ENCODE measurements at places on chromosomes 3 and 15.

DNA sequence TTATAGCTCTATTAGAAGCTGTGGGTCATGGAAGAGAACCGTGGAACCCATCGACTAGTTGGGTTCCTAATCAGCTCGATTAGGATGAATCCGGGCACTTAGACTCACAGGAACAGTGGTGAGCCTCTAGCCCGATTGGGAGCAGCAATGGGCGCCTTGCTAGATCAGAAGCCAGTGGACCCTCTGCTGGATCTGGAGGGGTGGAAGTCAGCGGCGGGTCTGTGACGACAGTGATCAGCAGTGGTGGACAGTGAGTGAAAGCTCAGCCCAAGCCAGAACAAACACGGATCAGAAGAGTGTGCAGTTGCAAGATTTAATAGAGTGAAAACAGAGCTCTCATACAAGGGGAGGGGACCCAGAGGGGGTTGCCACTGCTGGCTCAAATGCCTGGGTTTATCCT lies 1170.2 kb downstream of the OTOL1 start:
- no peak for DNase-seq

GRCh38 chr3:31106204-31106603 lies 211.7 kb upstream of the GADL1 start:
- no peak for DNase-seq

- no peak for DNase-seq
These were observed 844 bp downstream of the IMPG2 start for GRCh38 chr3:101319531-101319930.

DNA sequence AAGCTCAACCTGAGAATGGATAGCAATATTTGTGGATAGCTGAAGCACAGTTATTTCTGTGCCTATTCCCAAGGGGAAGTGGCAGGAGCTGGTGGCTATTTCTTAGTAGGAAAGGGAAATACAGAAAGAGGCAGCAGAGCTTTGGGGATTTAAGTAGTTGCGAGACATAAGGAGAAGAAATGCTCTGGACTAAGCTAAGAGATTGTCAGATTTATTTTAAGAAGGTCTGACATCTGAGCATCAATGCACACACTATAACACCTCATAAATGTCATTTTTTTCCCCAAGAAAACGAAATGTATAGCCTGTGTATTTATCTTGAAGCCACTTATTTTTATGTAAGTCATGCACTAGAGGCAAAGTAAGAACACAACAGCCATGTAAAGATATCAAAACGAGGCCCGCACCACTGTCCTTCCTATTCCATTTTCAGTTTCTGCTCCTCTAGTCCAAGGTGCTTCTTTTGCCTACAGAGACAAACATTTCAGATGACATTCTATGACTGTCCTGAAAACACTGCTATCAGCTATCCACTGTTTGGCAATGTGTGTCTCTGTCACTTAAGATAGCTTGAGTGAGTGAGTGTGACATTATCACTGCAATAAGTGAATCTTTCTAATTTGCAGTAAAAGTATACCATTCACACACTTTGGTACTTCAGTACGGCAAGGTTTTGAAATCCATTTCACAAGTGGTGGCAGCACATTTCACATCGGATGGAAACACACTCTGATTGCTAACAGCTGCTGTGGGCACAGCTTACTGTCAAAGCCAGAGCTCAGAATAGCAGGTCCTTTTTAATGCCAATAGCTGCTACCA lies 62.7 kb upstream of the ICE2 start:
- DNase-seq = no peak

DNA sequence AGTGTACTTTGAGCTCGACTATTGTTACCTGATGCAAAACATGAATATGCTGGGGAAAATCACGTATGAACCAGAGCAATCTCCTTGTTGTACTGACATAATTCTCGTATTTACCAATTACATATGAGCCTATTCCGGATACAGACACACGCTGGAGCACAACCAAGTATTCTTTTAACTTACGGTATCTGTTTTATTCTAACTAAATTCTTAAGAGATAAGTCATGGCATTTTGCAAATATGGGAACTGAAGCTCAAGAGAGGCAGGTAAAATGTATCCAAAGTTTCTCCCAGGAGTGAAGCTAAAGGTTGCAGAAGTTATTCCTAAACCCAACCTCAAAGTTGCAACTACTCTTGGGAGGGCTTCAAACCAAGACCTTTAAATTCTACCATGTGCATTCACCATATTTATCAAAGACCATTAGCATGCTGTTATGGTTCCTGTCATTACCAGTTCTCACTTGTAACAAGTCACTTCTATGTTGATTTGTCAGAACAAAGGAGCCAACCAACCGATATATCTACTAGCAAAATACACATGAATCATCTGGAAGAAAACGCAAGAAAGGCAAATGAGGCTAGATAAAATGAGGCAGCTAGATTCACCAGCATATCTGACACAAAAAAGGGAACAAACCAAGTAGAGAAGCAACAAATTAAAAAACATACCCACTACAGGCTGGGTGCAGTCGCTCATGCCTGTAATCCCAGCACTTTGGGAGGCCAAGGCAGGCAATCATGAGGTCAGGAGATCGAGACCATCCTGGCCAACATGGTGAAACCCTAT lies 17.8 kb downstream of the TBL1XR1 start:
- no peak for DNase-seq

DNA sequence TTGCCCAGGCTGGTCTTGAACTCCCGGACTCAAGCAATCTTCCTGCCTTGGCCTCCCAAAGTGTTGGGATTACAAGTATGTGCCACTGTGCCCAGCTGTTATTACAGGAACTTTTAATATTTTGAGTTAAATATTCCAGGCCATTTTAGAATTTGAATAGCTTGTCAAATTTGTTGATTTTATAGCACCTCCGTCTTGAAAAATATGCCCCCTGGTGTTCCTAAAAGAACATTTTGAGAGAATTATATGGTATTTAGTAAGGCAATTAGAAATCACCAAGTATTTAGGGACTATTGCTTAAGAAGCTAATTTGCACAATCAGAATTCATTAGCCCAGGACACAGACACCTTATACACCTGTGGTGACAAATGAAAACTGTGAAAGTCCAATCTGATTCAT lies 23.7 kb downstream of the PDE8A start:
- no peak for DNase-seq

DNA sequence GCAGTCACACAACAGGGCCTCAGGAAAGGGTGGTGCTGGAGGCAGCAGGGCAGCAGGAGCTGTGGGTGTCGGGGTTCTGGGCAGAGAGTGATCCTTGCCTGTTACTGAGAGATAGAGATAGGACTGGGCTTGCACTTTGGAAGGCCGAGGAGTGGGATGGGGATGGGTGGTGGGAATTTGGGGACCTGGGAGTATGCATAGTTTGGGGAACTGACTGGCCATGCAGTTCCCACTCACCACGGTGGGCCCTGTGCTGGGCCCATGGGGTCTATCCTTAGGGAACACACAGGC lies 192.5 kb upstream of the LINGO1 start:
- DNase-seq = no peak

- no peak for DNase-seq
These were observed 55.8 kb upstream of the SLC7A14 start for GRCh38 chr3:170641510-170642236.

GRCh38 chr15:65286704-65287519 lies at the start of gene PARP16:
TSS of gene PARP16 (minus strand) at chr15:65286883. CDS start at chr15:65286426, 457 bp downstream.
- peak; percentile 78 for DNase-seq

GRCh38 chr3:129616713-129617112 lies 10.2 kb upstream of the PLXND1 start:
- DNase-seq = no peak

DNA sequence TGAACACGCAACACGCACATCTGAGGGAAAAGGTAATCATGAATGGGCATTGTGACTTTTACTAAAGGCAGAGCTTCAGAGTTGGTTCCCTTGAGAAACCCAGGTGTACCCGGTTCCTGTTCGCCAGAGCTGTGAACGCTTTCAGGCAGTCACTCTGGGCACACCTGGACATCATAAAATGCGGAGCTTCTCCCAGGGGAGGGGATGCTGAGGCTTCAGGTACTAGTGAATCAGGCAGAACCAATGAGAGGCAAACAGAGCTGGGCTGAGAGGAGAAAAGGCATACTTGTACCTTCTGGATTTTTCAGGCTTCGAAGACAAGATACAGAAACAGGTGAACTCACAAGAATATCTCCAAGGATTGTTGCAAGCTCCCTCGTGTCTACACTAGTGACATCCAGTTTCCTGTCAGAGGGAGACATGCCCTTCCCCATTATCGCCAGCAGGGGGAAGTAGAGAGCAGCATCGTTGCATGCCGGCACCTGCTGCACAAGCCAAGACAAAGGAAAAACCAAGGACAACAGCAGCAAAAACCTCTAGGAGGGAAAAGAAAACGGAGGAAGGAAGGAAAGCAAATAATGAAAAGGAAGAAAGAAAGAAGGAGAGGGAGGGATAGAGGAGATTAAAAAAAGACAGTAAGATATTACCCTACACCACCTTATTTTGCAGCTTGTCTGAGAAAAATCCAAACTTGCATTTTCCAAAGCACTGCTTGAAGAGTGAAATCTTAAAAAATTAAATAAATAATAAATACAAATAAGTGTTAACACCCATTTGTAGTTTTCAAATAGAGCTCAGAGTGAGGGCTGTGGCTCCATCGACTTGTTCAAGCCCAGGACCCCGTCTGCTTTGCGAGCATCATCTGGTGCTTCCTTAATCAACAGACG lies 2.0 kb downstream of the AHSG start:
- peak; percentile 78 for DNase-seq

DNA sequence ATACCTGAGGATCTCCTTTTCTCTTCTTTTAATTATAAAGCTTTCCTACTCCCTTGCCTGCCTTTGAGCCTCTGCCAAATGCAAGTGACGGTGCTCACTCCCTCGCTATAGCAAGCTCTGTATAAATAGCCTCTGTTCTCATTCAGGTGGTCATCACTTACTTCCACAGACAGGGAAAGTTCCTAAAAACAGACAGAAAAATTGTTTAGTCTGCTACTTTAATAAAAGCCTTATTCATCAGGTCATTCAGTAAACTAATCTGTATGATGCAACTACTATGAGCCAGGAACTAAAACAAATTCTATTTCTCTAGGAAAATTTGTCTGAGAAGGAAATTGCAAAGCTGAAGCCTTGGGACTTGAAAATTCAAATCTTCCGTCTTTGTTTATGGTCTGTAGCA lies 10.2 kb upstream of the DLG1 start:
- DNase-seq = no peak

GRCh38 chr3:135908225-135908624 lies 57.3 kb upstream of the PPP2R3A start:
- no peak for DNase-seq
